ENCODE measurements at places on chromosomes 6 and 20.

- no peak for DNase-seq
Observed at GRCh38 chr6:3294921-3295871, 36.4 kb downstream of the PSMG4 start.

DNA sequence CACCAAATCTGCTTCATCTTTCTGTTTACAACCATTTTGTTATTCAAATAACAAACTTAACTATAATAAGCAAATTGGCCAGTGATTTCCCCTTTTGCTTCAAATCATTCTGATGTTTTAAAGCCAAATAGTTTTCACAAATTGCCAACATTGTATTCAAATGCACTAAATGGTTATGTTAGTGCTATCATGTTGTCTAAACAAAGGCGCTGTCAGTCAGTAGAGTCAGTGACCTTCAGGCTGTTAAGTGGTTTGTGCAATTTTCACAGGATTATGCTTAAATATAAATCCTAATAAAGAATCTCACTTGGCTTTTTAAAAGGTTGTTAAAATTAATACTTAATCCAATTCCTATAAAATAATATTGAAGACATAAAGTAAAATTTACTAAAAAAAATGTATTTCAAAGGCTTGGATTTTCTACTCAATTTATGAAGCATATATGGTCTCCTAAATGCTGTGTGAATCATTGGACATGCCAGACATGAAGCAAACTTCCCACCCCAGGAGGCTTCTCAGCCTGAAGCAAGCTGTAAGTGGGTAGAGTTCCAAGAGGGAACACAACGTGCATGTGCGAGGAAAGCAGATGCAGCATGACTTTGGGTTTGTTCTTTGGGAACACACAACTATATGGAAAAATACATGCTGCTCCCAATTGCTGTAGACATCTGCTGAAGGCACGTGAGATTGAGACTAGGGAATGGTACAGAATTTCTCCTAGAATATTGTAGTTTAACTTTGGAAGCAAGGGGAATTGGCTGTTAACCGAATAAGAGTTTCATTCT, 54.9 kb downstream of the RSPO3 start:
- no peak for DNase-seq

DNA sequence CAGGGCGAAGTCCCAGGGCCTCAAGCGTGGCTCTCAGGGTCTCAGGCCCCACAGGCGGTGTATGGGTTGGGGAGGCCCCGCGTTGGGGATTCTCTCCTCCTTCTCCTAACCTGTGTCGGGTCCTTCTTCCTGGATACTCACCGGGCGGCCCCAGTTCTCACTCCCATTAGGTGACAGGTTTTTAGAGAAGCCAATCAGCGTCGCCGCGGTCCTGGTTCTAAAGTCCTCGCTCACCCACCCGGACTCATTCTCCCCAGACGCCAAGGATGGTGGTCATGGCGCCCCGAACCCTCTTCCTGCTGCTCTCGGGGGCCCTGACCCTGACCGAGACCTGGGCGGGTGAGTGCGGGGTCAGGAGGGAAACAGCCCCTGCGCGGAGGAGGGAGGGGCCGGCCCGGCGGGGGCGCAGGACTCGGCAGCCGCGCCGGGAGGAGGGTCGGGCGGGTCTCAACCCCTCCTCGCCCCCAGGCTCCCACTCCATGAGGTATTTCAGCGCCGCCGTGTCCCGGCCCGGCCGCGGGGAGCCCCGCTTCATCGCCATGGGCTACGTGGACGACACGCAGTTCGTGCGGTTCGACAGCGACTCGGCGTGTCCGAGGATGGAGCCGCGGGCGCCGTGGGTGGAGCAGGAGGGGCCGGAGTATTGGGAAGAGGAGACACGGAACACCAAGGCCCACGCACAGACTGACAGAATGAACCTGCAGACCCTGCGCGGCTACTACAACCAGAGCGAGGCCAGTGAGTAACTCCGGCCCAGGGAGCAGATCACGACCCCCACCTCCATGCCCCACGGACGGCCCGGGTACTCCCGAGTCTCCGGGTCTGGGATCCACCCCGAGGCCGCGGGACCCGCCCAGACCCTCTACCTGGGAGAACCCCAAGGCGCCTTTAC, at the start of gene HLA-G:
HLA-G (plus strand) TSS at position 247 of the 892 bp plus-strand sequence; CDS start at position 267, 20 bp downstream.
- DNase-seq = no peak

DNA sequence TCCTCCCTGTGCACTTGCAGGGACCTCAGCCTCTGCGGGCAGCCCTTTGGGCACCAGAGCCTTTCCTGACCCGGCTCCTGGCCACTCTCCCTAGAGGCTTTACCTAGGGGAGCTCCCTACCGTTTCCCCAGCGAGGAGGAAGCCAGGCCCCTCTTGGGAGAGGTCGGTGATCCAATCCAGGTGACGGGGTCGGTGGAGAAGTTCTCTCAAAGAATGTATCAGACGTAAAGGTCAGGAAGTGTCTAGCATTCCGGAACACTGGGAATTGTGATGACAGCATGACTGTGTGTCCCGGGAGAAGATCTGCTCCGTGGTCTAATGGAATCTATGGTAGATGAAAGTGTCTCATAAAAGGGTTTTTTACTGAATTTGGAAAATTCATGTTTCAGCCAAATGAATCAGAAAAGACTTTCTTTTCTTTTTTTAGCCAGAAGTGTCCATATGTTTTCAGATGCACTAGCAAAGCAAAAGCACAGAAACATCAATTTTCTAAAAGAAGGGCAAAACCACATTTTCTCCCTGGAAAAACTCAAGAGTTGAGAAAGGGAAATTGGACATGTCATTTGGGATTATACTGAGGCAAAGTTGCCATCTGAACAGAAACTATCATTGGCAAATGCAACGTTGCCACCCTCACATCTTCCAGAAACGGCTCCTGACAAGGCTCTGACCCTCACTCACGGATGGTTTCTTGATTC, 289.4 kb downstream of the THBS2 start:
- no peak for DNase-seq

DNA sequence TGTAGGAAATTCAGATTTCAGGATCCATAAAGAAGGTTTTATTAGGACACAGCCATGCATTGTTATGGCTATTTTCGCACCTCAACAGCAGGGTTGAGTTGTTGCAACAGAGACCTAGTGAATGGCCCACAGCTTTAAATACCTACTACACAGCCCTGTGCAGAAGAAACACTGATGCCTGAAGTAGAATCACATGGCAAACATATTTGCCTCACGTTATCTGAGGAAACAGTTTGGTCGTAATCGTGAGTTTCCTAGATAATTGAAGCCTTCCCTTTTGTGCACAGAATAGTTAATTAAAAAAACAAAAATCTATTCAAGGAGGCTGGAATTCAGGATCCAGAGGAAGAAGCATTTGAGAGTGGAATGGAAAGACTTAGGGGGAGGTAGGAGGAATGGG, 55.1 kb downstream of the GCNT2 start:
- DNase-seq = no peak

GRCh38 chr6:54730767-54731630, 115.6 kb upstream of the FAM83B start:
- no peak for DNase-seq

DNA sequence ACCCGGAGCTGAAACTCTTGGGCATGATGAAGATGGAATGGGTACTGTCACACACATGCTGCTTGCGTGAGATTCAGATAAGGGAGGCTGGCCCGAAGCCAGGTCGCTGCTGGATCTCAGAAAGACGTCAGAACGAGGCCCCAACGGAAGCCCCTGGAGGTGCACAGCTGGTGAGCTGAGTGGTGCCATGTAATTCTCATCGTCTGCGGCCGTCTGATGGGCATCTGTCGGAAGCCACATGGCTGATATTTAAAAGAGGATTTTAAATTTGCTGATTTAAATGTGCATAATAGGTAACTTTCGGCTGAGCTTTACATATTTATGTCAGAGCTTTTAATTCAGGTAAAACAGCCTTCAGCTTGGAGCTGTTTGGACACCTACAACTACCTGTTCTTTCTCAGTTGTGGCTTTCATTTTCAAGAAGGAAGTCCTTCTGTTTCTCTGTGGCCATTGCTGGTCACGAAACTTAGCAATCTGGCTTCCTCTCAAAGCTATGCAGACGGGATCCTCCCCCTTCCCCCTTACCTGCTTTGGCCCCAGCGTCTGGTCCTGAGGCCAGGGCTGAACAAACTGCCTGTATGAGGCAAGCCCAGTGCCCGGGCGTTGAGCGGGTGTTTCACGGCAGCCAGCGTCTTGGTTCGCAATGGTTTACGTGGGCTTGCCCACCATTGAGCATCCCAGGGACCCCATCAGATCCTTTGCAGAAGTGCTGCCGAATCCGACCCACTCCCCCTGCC, 9.2 kb downstream of the SLCO4A1 start:
- DNase-seq = peak; percentile 84

GRCh38 chr20:2798814-2799213, 1.6 kb downstream of the CPXM1 start:
- no peak for DNase-seq

DNA sequence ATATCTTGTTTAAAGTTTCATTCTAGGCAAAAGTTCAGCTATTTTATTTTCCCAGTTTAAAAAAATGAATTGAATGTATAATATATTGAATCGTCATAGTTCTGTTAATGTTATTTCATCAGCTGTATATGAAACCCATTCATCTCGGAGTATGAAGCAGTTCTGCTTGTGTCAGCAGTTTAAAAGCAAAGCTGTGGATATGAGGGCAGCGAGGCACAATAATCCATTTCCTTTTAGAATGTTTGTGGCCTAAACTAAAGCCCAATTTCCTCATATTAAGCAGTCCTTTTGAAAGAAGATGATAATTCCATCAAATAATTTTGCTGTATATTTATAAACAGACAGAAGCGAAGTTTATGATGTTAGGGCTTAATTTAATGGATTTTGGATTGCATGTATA, 300.1 kb downstream of the SAMD5 start:
- no peak for DNase-seq

GRCh38 chr6:136655239-136656014, 105.2 kb upstream of the MAP7 start:
- DNase-seq = no peak

DNA sequence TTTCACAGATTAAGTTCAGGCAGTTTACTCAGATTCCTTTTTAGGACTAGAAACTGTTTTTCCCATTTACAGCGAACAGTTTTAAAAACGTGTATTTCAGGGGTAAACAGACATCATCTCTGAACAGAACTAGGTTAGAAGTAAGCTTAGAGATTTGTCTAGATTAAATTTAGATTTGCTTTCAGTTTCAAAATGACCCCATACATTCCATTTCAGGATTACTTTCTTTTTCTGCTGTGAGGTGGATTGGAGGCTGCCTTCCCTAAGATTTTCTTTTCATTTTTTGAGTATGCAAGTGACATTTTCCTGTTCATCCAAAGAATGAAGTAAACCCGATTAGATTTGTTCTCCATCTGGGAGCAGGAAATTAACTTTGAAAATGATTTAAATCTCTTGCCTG, 747.2 kb downstream of the KHDRBS2 start:
- DNase-seq = no peak

GRCh38 chr20:63124782-63125580, 91.0 kb downstream of the YTHDF1 start:
- DNase-seq = no peak

DNA sequence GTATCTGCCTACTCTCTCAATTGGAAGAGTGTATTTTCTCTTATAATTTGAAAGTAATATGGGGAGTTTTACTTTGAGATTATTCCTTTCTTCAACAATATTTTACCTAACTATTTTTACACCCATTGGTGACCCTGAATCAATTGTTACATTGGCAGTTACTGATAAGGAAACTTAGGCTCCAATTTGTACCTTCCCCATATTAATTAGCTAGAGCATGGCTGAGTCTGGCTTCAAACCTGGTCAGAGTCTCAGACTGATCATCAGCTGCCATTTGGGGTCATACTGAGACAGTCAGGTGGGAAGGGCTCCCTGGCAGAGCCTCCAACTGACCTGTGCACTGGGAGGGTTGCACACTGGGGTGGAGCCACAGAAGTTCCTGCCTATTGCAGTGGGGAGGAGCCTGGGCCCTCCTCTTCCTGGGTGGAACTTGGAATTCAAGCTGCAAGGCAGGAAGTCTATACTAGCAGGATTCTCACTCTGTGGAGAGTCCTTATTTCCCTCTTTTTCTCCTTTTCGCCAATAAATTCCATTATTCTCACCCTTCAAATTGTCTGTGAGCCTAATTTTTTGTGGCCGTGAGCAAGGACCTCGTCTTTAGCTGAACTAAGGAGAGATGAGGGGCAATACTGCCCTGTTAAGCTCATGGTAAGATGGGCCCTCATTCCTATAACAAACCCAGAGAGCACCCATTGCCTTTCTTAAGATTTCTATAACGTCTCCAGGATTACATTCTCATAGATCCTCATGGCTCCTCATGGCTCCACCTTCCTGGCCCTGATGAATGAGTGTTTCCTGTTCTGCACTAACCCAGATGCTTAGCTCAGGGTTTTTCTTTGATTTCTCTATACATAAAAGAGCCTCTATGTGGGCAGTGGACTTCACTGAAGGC, 285.1 kb downstream of the ADGB start:
- no peak for DNase-seq

DNA sequence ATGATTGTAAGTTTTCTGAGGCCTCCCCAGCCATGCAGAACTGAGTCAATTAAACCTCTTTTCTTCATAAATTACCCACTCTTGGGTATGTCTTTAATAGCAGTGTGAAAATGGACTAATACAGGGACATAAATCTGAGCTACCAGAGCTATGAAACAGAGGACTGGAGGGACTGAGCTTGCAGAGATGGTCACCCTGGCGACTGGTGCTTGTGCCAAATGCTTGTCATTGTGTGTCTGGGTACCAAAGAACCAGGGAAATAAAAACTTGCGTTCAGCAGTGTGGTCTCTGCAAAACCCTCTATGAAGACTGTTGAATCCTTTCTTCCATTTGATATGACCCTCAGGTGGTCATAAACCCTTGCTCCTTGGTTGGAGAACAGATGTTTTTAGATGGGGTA, 105.1 kb upstream of the PRL start:
- no peak for DNase-seq

GRCh38 chr6:11535801-11536230, 1.7 kb upstream of the TMEM170B start:
- DNase-seq = no peak

DNA sequence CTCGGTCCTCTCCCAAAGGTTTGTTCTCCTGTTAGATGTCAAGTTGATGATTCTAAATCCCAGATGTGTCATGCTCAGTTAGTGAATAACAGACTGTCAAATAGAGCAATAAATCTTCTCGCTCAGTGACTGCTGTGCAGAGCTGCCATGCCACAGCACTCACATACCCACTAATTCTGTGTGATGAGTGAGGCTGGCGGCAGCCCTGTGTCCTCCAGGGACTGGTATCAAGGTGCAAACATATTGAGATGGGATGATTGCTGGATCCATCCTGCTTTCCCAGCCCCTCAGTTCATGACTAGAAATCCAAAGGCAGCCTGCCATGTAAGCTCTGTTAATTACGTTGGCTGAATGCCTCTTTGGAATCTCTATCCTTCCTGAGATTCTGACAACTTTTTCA, 103.9 kb downstream of the OLIG3 start:
- no peak for DNase-seq

DNA sequence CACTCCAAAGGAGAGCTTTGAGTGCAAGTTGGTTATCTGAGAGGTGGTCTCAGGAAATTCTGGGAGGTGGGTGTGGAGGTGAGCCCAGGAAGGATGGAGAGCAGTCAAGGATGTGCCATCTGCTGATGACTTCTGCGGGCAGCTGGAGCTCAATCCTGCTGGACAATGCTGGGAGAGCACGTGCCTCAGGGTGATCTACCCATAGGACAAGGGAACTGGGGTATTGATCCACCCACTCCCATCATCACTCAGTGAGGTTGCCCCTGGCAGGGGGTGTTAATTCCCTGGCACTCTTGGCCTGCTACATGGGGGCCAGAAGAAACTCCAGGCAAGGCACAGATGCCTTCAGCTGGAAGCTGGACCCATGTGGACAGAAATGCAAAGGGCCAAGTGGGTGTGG, 7.1 kb upstream of the ZBP1 start:
- no peak for DNase-seq

- DNase-seq = no peak
Observed at GRCh38 chr20:44728801-44729443, 13.8 kb downstream of the CCN5 start.
